Activated CD8-positive, alpha-beta T cell treated with anti-CD3 and anti-CD28 coated beads, Interleukin-2, amount 10 ng/mL, durations not matched to agents 7 days and 5 days (primary cell): ENCODE measurements at places on chromosomes 3 and 15. TPM values are rescaled to one million over a fixed set of nuclear protein-coding genes. Genes with fewer than 3 reads are reported as not detected.

The DUOX1 gene
- total RNA-seq: not detected

The MRPL3 gene
- 75.2 TPM for total RNA-seq

DNA sequence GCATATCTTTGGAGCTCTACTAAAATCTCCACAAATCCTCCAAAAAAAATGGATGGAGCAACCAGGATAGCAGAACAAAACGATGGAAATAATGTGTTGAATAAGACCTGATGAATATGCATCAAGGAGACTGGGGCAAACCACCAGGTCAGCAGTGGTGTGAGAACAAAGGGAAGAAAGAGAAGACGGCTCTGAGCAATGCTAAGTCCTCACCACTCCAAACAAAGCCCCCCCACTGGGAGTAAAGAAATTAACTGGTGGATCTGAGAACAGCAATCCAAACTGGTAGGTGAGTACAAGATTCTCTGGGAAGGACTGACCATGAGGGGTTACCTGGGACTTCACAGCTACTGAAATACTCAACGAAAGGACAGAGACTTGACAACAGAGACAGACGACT, 977.3 kb downstream of the TBL1XR1 start:
- H3K4me3 ChIP-seq: no peak overlapping the region
- no peaks in the 10 kb centered on the region for H3K27me3 ChIP-seq
- H3K36me3 ChIP-seq: no peaks in the 10 kb centered on the region
- no peak overlapping the region for H3K27ac ChIP-seq
- DNase-seq: no peak

- H3K36me3 ChIP-seq: peaks cover 42% of the 10 kb centered on the region
- H3K4me3 ChIP-seq: peak overlapping the region; percentile 86
- peak overlapping the region; percentile 95 for H3K27ac ChIP-seq
- H3K4me1 ChIP-seq: peaks cover 43% of the 10 kb centered on the region
Observed at GRCh38 chr15:43105077-43105736, 631 bp downstream of the UBR1 start.

The DCLK3 gene
- total RNA-seq: not detected

GRCh38 chr15:68145706-68146105, 59.4 kb downstream of the CALML4 start:
- no peak overlapping the region for H3K27ac ChIP-seq
- peaks cover 8% of the 10 kb centered on the region for H3K4me1 ChIP-seq
- DNase-seq: no peak
- no peak overlapping the region for H3K4me3 ChIP-seq

DNA sequence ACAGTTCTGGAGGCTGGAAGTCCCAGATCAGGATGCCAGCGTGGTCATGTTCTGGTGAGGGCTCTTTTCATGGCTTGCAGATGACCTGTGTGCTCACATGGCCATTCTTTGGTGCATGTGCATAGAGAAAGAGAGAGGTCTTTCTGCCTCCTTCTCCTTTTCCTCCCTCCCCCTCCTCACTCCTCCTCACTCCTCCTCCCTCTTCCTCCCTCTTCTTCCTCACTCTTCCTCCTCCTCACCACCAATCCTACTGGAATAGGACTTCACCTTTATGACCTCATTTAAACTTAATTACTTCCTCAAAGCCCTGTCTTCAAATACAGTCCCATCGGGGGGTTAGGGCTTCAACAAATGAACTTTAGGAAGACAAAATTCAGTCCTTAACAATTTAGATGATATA, 23.8 kb downstream of the ZNF654 start:
- DNase-seq: no peak
- H3K27ac ChIP-seq: no peak overlapping the region
- H3K4me3 ChIP-seq: no peak overlapping the region
- H3K4me1 ChIP-seq: no peaks in the 10 kb centered on the region
- peaks cover 20% of the 10 kb centered on the region for H3K36me3 ChIP-seq
- no peaks in the 10 kb centered on the region for H3K27me3 ChIP-seq

The WHAMM gene
- 11.2 TPM for total RNA-seq

DNA sequence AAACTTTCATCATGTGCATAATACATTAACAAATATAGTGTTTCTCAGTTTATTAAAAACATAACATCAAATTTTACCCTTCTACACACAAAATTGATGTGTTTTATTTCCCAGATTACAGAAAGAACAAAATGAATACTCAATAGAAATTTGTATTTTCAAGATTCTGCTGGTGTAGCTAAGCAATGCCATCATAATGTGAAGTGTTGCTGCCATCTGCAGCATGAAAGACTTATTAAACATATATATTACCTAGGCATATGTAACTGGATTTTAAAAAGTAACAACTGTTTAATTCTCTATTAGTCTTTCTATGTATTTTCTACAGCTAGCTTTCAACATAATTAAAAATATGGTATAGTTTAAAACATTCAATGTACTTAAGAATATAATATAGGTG, 27.5 kb downstream of the PLSCR5 start:
- H3K27ac ChIP-seq: no peak overlapping the region
- H3K27me3 ChIP-seq: peaks cover 11% of the 10 kb centered on the region
- H3K4me3 ChIP-seq: no peak overlapping the region
- H3K4me1 ChIP-seq: no peaks in the 10 kb centered on the region
- peaks cover 3% of the 10 kb centered on the region for H3K36me3 ChIP-seq

- peak overlapping the region; percentile 2 for H3K27ac ChIP-seq
- peak; percentile 54 for DNase-seq
- H3K4me1 ChIP-seq: peaks cover 34% of the 10 kb centered on the region
- H3K4me3 ChIP-seq: peak overlapping the region; percentile 1
- peaks cover 2% of the 10 kb centered on the region for H3K36me3 ChIP-seq
Observed at GRCh38 chr3:122271246-122271898, 53.7 kb upstream of the CSTA start.

The MAP6D1 gene
- total RNA-seq: 0.90 TPM

GRCh38 chr3:28022916-28023315, 218.5 kb upstream of the CMC1 start:
- no peak for DNase-seq
- H3K4me1 ChIP-seq: no peaks in the 10 kb centered on the region
- no peak overlapping the region for H3K27ac ChIP-seq
- no peak overlapping the region for H3K4me3 ChIP-seq
- no peaks in the 10 kb centered on the region for H3K27me3 ChIP-seq

DNA sequence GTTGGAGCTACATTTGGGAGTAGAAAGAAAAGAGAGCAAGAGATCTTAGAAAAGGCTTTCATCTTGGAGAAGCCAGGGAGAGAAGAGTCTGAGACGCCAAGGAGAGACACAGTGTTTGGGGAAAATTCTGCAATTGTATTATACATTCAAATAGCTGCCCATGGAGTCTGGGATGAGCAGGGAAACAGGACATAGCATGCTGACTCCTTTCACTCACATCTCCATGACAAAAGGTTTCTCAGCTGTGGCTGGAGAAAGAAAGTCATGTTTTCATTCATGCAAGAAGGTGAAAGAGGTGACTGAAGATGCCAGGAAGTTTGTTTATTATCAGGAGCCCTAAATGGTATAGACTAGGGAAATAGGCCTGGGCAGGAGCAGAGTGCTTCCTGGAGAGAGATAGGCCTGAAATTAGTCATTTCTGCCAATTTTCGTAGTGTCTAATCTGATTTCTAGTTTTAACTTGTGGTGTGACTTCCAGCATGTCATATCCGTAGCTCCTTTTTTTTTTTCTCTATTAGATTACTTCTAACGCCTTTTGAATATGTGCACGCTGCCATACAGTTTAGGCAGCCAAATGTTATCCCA, 34.1 kb downstream of the ACP3 start:
- H3K27me3 ChIP-seq: peaks cover 16% of the 10 kb centered on the region
- H3K36me3 ChIP-seq: no peaks in the 10 kb centered on the region
- DNase-seq: no peak
- H3K4me3 ChIP-seq: no peak overlapping the region
- H3K4me1 ChIP-seq: no peaks in the 10 kb centered on the region
